ENCODE measurements at places on chromosomes 5 and 9. TPM values are rescaled to one million over a fixed set of nuclear protein-coding genes. Genes with fewer than 3 reads are reported as not detected.

The ZNG1A gene
- total RNA-seq = 38.4 TPM

The MARCOL gene
- not detected for total RNA-seq

The ACOT12 gene
- 0.98 TPM for total RNA-seq

The PCA3 gene
- 0.49 TPM for total RNA-seq

The SCAI gene
- total RNA-seq = 54.3 TPM

The ZNF462 gene
- total RNA-seq = 78.7 TPM

The PSAT1 gene
- 41.6 TPM for total RNA-seq

The SHC3 gene
- 59.0 TPM for total RNA-seq
